ENCODE measurements at places on chromosomes 2 and 18. TPM values are rescaled to one million over a fixed set of nuclear protein-coding genes. Genes with fewer than 3 reads are reported as not detected.

The ITGAV gene
- 68.1 TPM for total RNA-seq

The ITPRID2 gene
- 129 TPM for total RNA-seq

The ERBB4 gene
- 0.33 TPM for total RNA-seq

The RNF138 gene
- total RNA-seq = 21.4 TPM

The IL1A gene
- total RNA-seq = not detected

The NXPH2 gene
- not detected for total RNA-seq

The ACVR1C gene
- 0.14 TPM for total RNA-seq

The THAP4 gene
- 38.0 TPM for total RNA-seq

The ATP5MC3 gene
- 180 TPM for total RNA-seq

The CYP27C1 gene
- 0.27 TPM for total RNA-seq

The TRABD2A gene
- total RNA-seq = 0.36 TPM

The CFAP210 gene
- not detected for total RNA-seq

The CCDC68 gene
- total RNA-seq = 4.3 TPM

The ZNF519 gene
- 19.6 TPM for total RNA-seq

The TMEM198 gene
- total RNA-seq = 3.0 TPM

The CEP76 gene
- total RNA-seq = 8.6 TPM

The VAPA gene
- total RNA-seq = 318 TPM

The MDH1 gene
- total RNA-seq = 217 TPM

The RASGRP3 gene
- total RNA-seq = 9.2 TPM

The HOXD9 gene
- 10.6 TPM for total RNA-seq

The INHA gene
- not detected for total RNA-seq

The NAT8 gene
- total RNA-seq = not detected

The WDR35 gene
- 12.4 TPM for total RNA-seq

The GKN2 gene
- total RNA-seq = not detected

The SLC9A2 gene
- total RNA-seq = not detected

The DNAJC5G gene
- 1.7 TPM for total RNA-seq

The GLS gene
- 132 TPM for total RNA-seq

The MYL1 gene
- not detected for total RNA-seq

The FAM136A gene
- total RNA-seq = 23.5 TPM

The DSC3 gene
- total RNA-seq = not detected

The ERICH2 gene
- not detected for total RNA-seq

The COBLL1 gene
- 17.6 TPM for total RNA-seq

The GPR75 gene
- total RNA-seq = 6.4 TPM

The MCM6 gene
- total RNA-seq = 7.5 TPM

The SNTG2 gene
- total RNA-seq = 5.2 TPM

The GYPC gene
- 106 TPM for total RNA-seq

The ALK gene
- 1.1 TPM for total RNA-seq

The UGT1A9 gene
- total RNA-seq = not detected

The EIPR1 gene
- 15.0 TPM for total RNA-seq

The NPAS2 gene
- 17.8 TPM for total RNA-seq

Data from sigmoid colon (tissue), 7 donors.